NCI-H1436 treated with DMSO at 0.1 percent for 48 hours (cell line): ENCODE measurements at places on chromosomes 2 and 18.

GRCh38 chr18:64668461-64668962 is 519.6 kb upstream of the LINC00305 start:
- no peak for DNase-seq

DNA sequence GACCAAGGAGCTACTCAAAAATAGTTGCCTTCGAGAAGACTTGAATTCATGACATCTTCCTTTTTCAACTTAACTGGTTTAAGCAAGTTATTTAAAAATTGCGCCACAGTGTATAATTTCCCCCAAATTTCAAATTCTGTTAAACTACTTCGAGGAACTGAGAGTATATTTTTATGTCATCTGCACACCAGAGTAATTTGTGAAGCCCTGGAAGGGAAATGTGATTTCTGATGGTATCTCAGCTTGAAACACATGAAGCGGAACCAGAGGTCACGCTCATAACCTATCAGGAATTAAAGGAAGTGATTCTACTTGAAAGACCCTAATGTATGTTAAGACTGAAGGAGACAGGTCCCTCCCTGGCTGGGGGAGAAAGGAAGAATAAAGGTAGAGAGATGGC is 33.9 kb upstream of the DARS1 start:
- no peak for DNase-seq

DNA sequence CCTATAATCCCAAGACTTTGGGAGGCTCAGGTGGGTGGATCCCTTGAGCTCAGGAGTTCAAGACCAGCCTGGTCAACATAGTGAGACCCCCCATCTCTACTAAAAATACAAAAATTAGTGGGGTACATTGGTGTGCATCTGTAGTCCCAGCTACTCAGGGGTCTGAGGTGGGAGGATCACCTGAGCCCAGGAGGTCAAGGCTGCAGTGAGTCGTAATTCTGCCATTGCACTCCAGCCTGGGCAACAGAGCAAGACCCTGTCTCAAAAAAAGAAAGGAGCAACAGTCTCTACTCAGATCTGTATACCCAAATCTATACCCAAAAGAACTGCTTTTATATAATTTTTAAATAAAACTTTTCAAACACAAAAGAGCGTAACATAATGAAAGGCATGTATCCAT is 5.5 kb upstream of the HSBP1L1 start:
- DNase-seq: no peak

DNA sequence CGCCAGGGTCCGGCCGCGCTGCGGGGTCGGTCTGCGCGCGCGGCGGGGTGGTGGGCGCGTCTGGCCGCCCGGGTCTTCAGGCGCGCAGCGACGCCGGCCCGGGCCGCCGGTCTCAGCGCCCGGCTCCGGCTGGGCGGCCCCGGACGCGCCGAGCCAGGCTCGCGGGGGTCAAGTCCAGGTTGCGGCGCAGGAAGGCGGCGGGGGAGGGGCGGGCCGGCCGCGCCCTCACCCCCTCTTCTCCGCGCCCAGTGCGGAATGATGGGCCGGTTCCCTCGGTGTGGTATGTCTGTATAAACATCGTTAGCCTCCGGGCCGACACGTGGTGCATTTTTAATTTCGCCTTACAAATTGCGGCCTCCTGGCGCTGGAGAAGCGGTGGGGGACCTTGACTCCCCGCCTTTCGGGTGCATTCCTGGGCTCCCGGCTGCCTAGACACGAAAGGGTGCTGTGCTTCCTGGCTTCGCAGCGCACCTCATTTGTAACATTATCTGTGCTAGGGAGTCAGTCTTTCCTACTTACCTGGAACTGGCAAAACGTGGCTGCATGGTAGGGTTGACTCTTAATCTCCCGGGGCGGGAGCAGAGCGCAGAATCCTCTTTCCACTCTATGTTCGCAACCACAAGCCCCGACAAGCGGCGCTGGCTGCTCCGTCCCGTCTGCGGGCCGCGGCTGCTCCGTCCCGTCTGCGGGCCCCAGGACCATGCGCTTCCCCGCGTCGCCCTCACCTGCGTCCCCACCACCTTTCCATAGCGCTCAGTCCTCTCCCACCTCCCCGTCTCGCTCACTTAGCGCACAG is 69.0 kb downstream of the CTAGE1 start:
- no peak for DNase-seq

DNA sequence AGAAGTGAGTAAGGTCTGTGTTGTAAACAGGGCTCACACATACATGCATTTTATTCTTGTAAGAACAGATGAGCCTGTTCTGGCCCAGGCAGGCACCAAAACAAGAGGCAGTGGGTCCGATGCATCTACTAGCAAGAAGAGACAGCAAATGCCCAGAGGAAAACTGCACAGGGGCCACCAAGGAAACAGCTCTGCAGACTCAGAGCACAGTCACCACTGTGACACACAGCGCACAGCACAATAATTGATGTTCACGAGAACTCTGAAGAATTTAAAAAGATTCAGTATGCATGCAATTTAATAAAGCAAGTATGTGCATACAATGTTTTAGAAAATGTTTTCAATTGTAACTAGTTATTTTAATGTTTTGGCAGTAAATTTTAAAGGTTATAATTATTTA is 24.8 kb downstream of the LONRF2 start:
- no peak for DNase-seq

DNA sequence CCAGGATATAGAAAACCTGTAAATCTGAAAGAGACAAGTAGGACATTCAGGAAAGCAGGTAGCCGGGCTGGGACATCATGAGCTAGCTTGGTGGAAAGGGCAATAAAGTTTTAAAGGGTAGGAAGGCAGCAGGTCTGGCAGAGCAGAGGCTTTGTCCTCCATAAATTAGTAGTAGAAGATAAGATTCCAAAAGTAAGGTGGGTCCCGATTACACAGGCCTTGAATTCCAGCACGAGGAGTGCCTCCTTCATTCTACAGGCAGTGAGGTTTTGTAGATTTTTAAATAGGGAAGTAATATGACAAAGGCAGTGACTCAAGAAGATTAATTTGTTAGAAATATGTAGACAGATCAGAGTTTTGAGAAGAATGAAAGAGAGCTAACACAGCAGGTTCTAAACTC is 160.7 kb downstream of the DTNB start:
- no peak for DNase-seq

- no peak for DNase-seq
Observed at GRCh38 chr2:29751390-29751789, 170.0 kb downstream of the ALK start.

GRCh38 chr2:187985923-187986322 is 305.8 kb upstream of the GULP1 start:
- no peak for DNase-seq

DNA sequence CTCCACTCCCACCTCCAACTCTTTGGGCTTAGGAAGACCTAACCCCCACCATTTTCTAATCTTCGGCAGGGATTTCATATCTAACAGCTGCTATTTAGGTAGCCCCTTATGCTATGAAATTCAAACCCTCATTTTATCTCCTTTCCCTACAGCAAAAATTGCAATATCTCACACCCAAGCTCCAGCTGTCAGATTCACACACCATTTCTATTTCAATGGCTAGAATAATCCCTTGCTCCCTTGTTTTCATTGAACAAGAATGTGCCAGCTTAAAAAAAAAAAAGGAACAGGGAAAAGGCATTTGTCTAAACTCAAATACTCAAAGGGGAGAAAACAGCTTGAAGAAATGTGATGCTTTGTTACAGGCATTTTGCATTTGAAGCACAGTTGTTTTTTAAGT is 850.6 kb upstream of the ACVR2A start:
- no peak for DNase-seq

GRCh38 chr2:18238209-18238608 is 322.2 kb downstream of the RDH14 start:
- no peak for DNase-seq

- no peak for DNase-seq
Observed at GRCh38 chr2:26668041-26668440, 24.5 kb upstream of the KCNK3 start.
